IPS DF 6.9 (cell line): ENCODE measurements at places on chromosomes 11 and 22.

DNA sequence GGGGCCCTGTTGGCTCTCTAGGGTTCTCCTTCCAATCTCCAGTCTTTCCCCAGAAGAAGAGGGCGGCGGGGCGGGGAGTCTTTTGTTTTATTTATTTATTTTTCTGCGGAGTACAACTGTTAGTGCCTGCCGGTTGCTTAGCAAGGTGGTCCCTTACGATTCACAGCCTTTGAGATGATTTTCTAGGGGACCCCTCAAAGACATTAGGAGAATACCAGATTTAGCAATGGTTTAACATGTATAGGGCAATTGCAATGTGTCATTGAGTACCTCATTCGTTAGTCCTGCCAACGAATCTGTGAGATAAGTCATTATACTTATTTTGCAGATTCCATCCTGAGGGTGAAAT, 307 bp upstream of the MRPL16 start:
- no peak for DNase-seq

DNA sequence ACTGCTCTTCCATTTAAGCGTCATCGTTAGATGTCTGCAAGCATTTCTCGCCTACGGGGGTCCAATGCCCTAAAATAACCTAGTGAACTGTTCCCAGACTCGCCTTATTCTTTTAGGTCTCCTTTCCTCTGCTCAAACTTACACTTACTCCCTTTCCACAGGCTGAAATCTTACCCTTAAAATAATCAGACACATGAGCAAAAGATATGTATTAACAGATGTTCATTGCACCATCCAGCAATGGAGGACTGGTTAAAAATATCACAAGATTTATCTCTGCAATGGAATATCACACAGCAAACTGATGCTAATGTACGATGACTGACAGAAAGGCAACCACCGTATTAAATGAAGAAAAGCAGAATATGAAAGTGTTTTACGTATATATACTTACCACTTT, 1.6 kb upstream of the CSTF3 start:
- no peak for DNase-seq

DNA sequence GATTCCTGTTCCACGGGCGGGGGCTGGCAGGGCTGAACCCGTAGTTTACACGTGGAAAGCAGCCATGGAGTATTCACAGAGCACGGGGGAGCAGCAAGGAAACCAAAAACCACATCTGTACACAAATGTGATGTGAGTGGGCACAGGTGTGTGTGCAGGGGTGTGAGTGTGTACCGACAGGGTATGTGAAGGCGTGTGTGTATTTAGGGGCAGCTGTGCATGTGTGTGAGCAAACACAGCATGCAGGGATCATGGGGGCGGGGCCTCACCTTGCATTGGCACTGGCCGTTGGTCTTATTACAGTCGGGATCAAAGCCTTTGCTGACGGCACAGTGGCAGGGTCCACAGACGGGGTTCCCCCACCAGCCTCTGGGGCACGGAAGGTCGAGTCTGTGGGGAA, 58.4 kb downstream of the TRMU start:
- DNase-seq: no peak

DNA sequence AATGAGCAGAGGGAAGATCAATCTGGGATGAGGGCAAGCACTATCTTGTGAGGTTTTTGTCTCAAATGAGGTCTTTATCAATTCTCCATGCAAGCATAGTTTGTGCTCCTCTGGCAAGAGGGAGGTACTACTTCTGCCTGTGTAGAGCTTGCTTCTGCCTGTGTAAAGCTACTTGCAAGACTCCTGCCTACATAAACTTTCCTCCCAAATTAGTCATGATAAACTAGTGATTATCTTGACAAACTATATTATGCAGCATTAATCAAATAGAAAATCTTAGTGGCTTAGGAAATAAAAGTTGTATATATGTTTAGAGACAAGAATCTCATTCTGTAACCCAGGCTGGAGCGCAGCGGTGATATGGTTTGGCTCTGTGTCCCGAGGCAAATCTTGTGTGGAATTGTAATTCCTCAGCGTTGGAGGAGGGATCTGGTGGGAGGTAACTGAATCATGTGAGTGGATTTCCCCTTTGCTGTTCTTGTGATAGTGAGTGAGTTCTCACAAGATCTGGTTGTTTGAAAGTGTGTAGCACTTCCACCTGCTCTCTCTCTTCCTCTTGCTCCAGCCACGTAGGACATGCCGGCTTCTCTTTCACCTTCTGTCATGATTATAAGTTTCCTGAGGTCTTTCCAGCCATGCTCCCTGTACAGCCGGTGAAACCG, 8.0 kb upstream of the MMP10 start:
- DNase-seq: no peak

DNA sequence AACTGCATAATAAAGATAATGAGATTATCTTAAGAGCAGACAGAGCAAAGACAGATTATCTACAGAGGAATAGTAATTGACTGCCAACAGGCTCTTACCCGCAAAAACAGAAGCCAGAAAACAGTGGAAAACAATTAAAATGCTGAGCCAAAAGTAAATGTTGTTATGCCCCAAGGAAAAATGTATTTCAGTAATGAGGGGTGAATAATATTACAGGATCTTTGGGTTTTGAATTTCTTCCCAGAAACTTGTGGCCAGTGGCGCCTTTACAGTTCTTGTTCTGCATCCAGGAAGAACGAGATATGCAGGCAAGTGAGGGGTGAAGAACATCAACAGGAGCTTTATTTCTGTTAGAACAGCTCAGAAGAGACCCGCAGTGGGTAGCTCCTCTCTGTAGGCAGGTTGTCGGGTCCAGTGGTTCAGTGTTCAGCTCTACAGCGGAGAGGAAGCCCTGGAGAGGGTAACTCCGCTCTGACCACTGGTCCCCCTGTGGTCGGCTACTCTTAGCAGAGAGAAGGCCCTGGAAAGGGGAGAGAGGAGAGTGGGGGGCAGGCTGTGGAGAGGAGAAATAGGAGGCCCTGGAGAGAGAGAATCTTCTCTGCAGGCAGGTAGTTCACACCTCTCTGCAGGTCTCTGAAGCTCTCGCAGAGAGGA, 51.8 kb upstream of the SC5D start:
- DNase-seq: no peak

DNA sequence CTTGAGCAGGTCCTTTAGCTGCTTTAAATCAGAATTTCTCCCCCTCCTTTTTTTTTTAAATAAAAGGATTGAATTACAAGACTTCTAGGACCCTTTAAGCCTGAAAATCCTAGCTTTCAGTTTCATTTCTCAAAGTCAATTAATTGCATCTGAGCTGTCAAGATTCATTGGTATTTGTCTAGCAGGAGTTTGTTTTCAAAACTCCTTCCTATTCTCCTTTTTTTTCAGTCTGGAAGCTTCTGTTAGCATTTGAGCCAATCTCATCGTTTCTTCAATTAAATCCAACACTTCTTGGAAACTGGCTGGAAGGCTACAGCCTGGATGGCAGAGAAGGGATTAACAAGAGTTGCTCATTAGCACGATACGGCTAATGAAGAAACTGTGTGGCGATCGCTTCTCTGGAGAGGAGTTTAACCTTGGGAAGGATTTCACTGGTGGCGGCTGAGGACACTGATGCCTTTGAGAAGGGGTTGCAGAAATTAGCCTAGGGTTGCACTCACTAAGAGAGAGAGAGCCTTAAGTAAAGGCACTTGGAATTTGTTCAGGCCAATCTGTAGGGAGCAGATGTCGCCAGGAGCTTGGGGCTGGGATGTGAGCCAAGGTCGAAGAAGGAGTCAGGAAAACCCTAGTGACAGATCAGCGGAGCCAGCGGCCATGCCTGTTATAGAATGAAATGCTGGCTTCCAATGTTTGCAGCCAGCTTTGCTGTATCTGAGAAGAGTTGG, 43.8 kb upstream of the API5 start:
- no peak for DNase-seq

- no peak for DNase-seq
Measured at GRCh38 chr22:24429411-24430365, 2.3 kb downstream of the ADORA2A start.
